ENCODE measurements at places on chromosomes 7 and 10.

- H3K4me3 ChIP-seq: no peak overlapping the region
- H3K4me1 ChIP-seq: peaks cover 15% of the 10 kb centered on the region
- peak overlapping the region; percentile 74 for H3K27ac ChIP-seq
- H3K27me3 ChIP-seq: no peaks in the 10 kb centered on the region
Observed at GRCh38 chr7:74587435-74588126, 69.9 kb upstream of the GTF2I start.

GRCh38 chr7:109449760-109450159 lies 880.1 kb downstream of the DNAJB9 start:
- no peak for DNase-seq
- H3K4me1 ChIP-seq: no peaks in the 10 kb centered on the region
- no peaks in the 10 kb centered on the region for H3K36me3 ChIP-seq
- no peaks in the 10 kb centered on the region for H3K27me3 ChIP-seq

GRCh38 chr10:17387861-17388503 lies 66.4 kb downstream of the ST8SIA6 start:
- no peaks in the 10 kb centered on the region for H3K36me3 ChIP-seq
- no peak overlapping the region for H3K27ac ChIP-seq
- no peak for DNase-seq
- H3K27me3 ChIP-seq: peaks cover 8% of the 10 kb centered on the region
- H3K4me1 ChIP-seq: no peaks in the 10 kb centered on the region

GRCh38 chr10:128064970-128065580 lies 61.1 kb downstream of the MKI67 start:
- DNase-seq: no peak
- no peaks in the 10 kb centered on the region for H3K27me3 ChIP-seq
- H3K4me3 ChIP-seq: peak overlapping the region; percentile 87
- peaks cover 68% of the 10 kb centered on the region for H3K4me1 ChIP-seq

DNA sequence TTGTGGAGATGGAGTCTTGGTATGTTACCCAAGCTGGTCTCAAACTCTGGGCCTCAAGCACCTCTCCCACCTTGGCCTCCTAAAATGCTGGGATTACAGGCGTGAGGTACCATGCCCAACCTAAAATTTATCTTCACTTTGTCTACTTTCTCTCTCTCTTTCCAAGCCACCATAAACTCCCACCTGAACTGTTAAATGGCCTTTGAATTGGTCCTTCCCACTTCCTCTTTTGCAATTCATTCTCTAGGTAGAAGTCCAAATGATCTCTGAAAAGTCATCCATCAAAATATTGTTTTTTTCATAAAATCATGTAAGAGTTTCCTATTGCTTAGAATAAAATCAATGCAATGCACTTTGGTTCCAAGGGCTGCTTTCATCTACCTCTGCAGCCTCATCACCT lies 90.1 kb upstream of the CELF2 start:
- no peak overlapping the region for H3K4me3 ChIP-seq
- DNase-seq: no peak
- no peaks in the 10 kb centered on the region for H3K36me3 ChIP-seq

DNA sequence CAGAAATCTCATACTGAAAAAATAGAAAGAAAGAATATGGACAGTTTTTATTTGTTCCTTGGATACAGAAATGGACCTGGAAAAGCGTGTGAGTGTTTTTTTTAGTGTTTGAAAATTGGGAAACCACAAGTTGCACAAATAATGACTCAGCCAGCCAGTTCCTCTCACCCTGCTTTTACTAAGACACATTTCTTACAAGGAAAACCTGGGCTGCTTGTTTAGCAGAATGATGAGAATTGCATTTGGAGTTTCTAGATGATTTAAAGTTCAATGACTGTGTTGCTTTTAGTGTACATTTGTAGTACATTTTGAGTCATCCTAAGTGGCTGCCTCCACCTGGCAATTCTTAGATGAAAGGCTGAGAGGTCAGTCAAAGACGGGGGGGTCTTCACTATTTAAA lies 218.7 kb downstream of the ABCA13 start:
- H3K4me3 ChIP-seq: no peak overlapping the region
- DNase-seq: no peak
- no peaks in the 10 kb centered on the region for H3K36me3 ChIP-seq

DNA sequence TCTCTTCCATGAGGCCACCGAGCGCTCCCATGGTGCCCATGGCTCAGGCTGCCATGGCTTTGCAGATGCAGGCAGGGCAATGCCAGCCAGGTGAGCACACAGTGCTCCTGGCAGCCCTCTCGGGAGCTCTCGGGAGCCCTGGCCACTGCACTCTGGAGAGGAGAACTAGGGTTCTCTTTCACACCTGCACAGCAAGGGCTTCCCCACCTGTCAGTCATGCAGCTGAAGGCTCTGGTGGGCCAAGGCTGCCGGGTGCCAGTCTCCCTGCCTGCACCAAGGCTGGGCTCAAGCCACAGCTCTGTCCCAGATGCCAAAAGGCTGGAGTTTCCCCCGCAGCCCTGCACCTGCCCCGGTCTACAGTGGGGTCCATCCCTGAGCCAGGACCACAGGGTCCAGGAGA lies 32.6 kb downstream of the NUDT1 start:
- H3K36me3 ChIP-seq: peaks cover 7% of the 10 kb centered on the region
- no peak for DNase-seq
- H3K4me3 ChIP-seq: no peak overlapping the region

GRCh38 chr7:129244220-129244619 lies 19.4 kb downstream of the AHCYL2 start:
- no peak overlapping the region for H3K4me3 ChIP-seq
- no peaks in the 10 kb centered on the region for H3K27me3 ChIP-seq
- H3K4me1 ChIP-seq: peaks cover 8% of the 10 kb centered on the region
- H3K36me3 ChIP-seq: peaks cover 5% of the 10 kb centered on the region
- DNase-seq: no peak
- peak overlapping the region; percentile 42 for H3K27ac ChIP-seq

- DNase-seq: no peak
- no peaks in the 10 kb centered on the region for H3K27me3 ChIP-seq
- no peak overlapping the region for H3K4me3 ChIP-seq
- peaks cover 11% of the 10 kb centered on the region for H3K4me1 ChIP-seq
Observed at GRCh38 chr10:26407406-26407969, 30.7 kb upstream of the APBB1IP start.

- H3K4me1 ChIP-seq: no peaks in the 10 kb centered on the region
- no peak overlapping the region for H3K4me3 ChIP-seq
- no peaks in the 10 kb centered on the region for H3K36me3 ChIP-seq
- no peaks in the 10 kb centered on the region for H3K27me3 ChIP-seq
- H3K27ac ChIP-seq: no peak overlapping the region
Observed at GRCh38 chr10:21369697-21370096, 155.8 kb downstream of the SKIDA1 start.

GRCh38 chr10:75540357-75540966 lies 109.0 kb downstream of the LRMDA start:
- DNase-seq: no peak
- H3K27me3 ChIP-seq: peaks cover under 1% of the 10 kb centered on the region
- H3K4me3 ChIP-seq: no peak overlapping the region

GRCh38 chr10:29529146-29529545 lies 105.6 kb downstream of the SVIL start:
- no peaks in the 10 kb centered on the region for H3K27me3 ChIP-seq
- H3K27ac ChIP-seq: no peak overlapping the region
- no peak overlapping the region for H3K4me3 ChIP-seq
- no peaks in the 10 kb centered on the region for H3K4me1 ChIP-seq
- no peak for DNase-seq
